Stimulated activated CD4-positive, alpha-beta T cell treated with anti-CD3 and anti-CD28 coated beads, Interleukin-1b, Interleukin-23, amount 100 ng/mL, for 48 hours (primary cell): ENCODE measurements at places on chromosomes 12 and 14.
A peak's percentile ranks its signal among the peaks of the same experiment; 100 is the strongest.

GRCh38 chr14:64973026-64973442 is 898 bp upstream of the RAB15 start:
- DNase-seq, result no peak

GRCh38 chr12:4856596-4856995 is 53.1 kb upstream of the KCNA1 start:
- DNase-seq, result no peak

GRCh38 chr14:91866061-91866460 is 1.3 kb downstream of the TC2N start:
- DNase-seq, result peak; percentile 52

- DNase-seq, result no peak
Measured at GRCh38 chr14:61153431-61153830, 127.7 kb downstream of the TMEM30B start.

- peak; percentile 35 for DNase-seq
Measured at GRCh38 chr14:71324767-71325272, 417.6 kb downstream of the PCNX1 start.

- no peak for DNase-seq
Measured at GRCh38 chr14:89308232-89308959, 108.6 kb downstream of the FOXN3 start.

DNA sequence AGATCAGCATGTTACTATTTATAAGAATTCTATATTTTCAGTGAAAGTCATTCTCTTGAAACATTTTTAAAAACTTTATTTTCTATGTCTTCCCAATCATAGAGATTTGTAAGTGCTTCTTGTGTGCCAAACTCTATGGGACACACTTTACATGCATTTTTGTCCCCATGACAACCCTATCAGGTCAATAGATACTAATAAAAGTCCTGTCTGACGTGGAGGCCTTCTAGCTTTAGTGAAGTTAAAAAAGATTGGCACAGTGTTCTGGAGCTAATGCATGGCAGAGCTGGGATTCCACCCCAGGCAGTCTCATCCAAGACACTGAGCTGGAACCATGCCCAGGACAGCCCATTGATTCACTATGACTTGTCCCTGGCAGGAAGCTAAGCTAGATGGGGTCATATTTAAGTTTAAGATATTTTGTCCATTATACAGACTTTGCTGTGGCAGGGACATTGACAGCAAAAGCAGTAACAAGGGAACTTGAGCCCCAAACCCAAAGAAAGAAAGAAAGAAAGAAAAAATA is 28.1 kb downstream of the TTC6 start:
- DNase-seq, result no peak

- no peak for DNase-seq
Measured at GRCh38 chr14:65231286-65231980, 129.1 kb upstream of the MAX start.

GRCh38 chr12:1791104-1791841 is 29.1 kb upstream of the LRTM2 start:
- peak; percentile 60 for DNase-seq

DNA sequence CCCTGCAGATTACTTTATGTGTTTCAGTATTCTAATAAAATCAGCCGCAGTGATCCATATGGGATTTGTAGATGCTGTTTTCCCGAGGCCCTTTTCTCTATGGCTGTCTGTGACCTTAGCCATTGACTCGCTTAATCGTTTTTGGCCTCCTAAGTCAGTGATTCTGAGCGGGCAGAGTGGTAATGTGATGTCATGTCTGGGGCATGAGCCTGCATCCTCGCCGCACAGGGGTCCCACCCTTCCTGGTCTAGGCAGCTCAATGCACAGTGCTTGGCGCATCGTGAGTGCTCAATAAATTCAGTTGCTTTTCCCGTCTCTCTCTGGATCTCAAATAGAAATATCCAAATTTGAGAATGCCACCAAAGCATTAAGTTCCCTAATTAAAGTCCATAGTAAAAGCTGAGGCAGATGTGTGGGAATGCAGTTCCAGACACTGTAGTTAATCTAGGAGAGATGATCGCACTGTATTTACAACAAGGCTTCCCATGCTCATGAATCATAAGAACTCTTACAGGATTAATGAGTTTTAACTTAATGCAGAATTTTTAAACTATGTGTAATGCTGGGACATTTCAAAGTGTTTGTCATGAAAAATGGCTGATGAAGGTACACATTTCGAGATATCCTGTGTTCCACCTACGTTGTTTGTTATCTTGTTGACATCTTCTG is 29.3 kb downstream of the HMGA2 start:
- DNase-seq, result no peak

GRCh38 chr14:29301571-29301970 is 535.0 kb downstream of the FOXG1 start:
- no peak for DNase-seq

DNA sequence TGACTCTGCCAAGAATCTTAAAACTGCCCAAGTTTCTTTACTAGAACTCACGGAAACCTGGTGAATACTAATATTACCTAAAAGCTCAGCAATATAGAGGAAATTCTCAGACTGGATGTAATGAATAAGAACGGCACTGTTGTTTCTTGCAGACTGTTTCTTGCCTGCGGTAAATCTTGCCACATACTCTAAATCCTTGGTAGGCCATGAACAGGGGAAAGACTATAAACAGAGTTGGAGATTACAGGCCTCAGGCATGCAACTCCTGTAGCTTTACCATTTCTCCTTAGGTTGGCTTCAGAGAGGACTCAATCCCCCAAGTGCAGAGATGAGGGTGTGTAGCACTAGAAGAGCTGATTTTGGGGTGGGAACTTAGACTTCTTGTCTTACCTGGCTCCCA is 1.1 kb downstream of the ALDH6A1 start:
- no peak for DNase-seq

- no peak for DNase-seq
Measured at GRCh38 chr12:111249018-111249370, 119.9 kb downstream of the PHETA1 start.

DNA sequence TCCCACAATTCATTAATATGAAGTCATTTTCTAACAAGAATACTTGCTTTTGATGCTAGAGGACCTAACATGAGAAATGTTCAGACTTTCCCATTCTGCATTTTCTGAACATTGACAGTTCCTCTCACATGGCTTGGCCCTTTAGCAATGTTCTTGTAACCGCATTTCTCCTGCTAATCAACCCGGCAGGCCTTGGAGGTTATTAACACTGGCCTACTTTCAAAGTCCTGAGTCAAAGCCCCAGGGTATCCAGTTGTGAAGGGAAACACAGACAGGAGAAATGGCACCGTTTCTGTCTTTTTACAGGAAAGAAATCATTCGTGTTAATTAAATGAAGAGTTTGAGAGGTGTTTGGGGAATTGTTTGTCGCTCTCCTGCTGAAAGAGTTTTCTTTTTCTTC is 446.5 kb upstream of the MIS18BP1 start:
- no peak for DNase-seq
